ENCODE measurements at places on chromosomes 5 and 9.
A peak's percentile ranks its signal among the peaks of the same experiment; 100 is the strongest.

GRCh38 chr5:143066556-143067281 is 296.5 kb downstream of the ARHGAP26 start:
- DNase-seq, result no peak

DNA sequence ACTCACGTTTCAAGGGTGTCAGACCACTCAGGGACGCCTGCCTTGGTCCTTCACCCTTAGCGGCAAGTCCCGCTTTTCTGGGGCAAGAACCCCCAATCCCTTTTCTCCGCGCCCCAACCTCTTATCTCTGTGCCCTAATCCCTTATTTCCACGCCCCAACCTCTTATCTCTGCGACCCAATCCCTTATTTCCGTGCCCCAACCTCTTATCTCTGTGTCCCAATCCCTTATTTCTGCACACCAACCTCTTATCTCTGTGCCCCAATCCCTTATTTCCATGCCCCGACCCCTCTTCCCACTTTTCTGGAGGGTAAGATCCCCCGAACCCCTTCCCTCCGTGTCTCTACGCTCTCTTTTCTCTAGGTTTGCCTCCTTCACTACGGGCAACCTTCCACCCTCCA is 139.4 kb downstream of the DAB2IP start:
- no peak for DNase-seq

DNA sequence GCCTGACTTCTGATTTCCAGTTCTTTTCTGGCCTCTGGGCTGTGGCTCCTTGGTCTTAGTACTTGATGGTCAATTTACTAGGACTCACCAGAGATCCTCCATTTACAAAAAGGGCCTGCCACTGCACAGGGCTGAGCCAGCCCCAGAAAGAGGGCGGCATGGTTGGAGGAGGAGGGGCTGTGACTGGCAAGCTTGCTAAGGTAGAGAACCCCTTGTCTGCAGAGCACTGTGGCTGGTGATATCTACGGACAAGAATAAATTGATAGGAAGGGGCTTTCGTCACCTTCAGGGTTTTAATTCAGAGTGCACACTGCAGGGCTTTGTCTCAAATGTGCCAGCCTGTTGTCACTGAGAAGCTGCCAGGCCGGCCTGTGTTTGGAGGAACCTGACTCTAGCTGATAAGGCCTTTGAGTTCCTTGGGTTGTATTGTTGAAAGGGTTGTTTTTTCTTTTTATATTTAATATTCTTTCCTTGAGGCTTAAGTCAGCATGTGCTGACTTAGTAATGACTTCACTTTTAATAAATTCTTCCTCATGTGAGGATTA is 15.1 kb downstream of the SLC22A5 start:
- DNase-seq, result no peak

DNA sequence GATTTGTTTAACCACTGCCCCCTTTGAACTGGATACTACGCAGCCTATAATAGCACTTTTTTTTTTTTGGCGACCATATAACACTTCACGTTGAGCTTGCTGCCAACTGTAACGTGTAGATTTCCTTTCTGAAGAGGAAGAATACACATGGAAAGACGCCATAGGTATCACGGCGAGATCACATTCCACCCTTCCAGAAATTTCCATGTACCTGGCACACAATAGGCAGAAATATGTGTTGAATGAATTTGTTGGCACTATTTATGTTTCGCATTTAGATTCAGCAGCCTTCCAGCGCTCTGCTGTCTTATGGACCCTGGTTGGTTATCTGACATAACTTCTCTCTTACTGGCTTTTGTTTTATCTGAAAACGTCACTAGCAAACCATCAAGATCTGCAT is 250.3 kb downstream of the SLIT3 start:
- DNase-seq, result no peak

- DNase-seq, result no peak
These were observed 2.9 kb downstream of the PBX3 start for GRCh38 chr9:125749951-125750626.

GRCh38 chr5:34844106-34844505 is 5.1 kb downstream of the TTC23L start:
- no peak for DNase-seq

GRCh38 chr5:1168796-1169195 is 32.6 kb upstream of the SLC6A19 start:
- DNase-seq, result no peak

DNA sequence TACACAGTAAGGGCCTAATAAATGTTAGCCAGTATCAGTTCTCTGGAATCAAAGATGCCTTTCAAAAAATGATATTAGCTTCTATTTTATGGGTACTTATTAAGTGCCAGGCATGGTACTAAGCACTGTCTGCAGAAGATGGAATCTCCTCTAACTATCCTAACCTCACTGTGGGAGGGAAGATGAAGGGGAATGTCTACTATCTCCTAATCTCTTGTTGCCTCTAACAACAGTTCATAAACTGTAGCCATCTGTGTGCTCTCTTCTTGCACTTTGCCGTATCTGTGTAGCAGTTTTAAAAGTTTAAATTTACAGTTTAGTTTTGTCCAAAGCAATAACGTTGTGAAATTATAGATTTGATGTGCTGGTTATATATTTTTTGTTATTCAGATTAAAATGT is 99.6 kb upstream of the CCDC112 start:
- DNase-seq, result no peak

DNA sequence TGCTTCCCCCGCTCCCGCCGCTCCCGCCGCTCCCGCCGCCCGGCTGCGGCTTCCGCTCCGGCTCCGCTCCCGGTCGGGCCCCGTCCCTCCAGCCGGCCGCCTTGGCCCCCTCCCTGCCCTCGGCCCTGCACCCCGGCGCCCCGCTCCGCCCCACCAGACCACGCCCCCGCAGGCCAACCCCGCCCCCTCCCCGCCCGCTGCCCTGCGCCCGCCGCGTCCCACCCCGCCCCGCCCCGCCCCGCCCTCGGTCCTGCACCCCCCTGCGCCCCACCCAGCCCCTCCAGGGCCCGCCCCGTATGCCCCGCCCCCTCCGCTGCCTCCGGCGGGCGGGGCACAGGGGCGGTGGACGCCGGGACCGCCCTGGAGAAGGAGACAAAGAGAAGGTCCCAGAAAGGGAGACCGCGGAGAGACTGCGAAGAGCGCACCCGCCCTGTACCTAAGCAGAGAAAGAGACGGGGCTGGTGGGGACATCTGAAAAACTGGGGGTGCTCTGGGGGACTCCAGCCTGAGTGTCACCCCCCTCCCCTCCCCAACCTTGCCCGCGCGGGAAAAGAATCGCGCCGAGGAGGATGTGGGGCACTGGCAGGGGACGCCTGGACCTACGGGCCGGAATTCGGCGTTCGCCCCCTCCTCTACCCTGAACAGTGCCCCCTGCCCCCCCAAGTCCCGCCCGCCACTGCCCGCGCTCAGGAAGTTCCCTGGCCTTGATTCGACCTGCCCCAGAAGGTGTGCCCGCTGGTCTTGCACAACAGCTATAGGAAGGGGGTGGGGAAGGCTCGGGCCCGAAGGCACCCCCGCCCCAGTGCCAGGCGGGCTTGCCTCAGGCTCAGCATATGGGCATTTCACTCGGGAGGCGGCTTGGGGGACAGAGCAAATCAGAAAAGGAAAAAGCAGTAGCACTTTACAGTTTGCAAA is 42.8 kb upstream of the STXBP1 start:
- peak; percentile 72 for DNase-seq

- DNase-seq, result no peak
These were observed 198.8 kb upstream of the EFNA5 start for GRCh38 chr5:107869438-107870115.

- no peak for DNase-seq
These were observed 97.6 kb downstream of the GALNT10 start for GRCh38 chr5:154288145-154288544.

DNA sequence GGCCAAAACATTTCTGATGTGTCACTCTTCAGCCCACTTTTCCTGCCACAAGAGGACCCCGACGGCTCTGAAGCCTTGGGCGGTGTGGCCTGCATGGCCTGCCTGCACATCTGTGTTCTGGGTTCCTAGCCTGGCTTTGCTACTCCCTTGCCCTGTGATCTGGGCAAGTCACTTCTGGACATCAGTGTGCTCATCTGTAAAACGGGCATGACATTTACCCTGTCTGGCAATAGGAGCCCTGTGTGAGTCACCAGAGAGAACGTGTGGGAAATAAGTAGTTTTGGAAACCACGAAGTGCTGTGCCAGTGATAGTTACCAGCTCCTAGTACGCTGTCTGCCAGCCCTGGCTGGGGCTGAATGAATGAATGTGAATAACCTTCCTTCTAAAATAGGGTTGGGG is 90.8 kb downstream of the MACROH2A1 start:
- no peak for DNase-seq

DNA sequence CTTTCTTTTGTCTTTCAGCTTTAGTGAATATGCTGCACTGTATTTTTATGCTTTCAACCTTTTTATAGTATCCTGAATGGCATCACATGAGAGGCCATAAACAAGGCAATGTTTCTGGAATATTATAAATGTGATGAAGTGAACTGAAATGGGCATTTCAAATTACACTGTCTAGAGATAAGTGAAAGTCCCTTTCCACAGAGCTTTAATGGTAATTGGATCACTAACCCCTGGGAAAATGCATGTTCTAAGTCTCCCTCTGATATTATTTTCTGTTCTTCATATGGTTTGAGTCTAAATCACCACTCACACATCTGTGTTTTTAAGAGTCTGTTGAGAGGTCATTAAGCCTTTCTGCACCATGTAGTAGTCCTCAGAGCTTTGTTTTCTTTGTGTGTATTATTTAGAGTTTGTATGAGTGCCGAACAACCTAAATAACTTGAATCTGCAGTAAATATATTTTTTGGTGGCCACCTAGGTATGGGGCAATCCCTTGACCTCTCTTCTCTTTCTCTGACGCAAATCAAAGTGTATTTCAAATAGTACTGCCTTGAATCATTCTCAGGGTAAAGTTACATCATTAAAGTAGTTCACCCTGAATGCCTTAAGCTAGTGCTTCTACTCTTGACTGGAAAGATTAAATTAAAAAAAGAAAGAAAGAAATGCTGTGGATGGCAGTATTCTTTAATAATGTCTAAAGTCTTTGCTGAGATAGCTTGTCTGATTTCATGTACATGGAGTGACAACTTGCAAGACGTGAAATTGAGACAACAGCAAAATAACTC is 1931.0 kb upstream of the CDH6 start:
- no peak for DNase-seq

GRCh38 chr5:140827704-140828361 is at the start of gene PCDHA6:
Gene PCDHA6, plus strand, starts transcription at chr5:140827960. Its CDS starts 132 bp downstream, at chr5:140828092.
- no peak for DNase-seq

DNA sequence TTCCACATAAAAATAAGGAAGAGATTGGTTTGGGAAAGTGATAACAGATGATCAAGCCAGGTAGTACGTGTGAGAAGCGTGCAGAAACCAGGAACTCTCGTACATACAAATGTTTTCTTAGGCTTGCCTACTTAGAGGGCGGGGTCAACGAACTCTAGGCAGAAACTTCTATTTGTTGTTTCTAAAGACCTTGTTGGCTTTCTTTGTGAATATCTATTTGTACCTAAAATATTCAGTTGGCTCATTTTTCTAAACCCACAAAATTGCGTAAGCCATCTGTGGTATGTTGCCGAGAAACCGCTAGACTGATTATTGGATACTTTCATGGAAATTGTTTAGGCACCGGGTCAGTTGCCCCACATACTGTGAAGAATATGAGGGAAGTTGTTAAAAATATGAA is 458.5 kb downstream of the MAT2B start:
- DNase-seq, result no peak

- DNase-seq, result no peak
These were observed 161.6 kb downstream of the KCTD16 start for GRCh38 chr5:144332265-144332664.

DNA sequence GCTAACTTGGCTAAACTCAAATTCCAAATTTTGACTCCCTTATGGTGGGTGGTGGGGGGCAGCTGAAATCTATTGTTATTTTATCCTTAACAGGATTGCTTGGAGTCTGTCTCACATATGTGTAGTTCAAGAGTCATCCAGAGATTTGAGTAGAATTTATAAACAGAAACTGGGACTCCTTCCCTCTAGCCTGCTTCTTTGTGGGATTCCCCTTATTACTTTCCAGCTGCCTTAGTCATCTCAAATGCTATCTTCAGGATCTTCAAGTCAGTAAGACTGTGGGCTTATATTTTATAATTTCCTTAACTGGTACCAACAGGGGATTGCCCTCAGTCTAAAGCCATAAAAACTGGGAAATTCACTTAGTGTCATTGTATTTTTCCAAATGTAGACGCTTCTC is 55.5 kb downstream of the NNT start:
- no peak for DNase-seq

- no peak for DNase-seq
These were observed 33.7 kb downstream of the PCDH1 start for GRCh38 chr5:141844414-141845097.

DNA sequence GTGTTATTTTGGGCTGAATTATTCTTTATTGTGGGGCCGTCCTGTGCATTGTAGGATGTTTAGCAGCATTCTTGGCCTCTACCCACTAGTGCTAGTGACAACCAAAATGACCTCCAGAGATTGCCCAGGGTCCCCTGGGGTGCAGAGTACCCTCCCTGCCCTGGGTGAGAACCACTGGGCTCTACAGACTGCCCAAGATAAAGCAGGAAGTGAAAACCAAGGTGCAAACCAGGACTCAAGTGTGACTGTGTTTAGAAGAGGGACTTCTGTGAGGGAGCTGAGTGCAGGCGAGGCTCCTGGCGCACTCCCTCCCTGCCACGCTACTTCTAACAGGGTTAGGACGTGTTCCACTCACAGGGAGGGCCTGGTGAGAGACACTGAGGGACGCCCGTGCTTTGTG is 41.6 kb downstream of the USP20 start:
- DNase-seq, result no peak

DNA sequence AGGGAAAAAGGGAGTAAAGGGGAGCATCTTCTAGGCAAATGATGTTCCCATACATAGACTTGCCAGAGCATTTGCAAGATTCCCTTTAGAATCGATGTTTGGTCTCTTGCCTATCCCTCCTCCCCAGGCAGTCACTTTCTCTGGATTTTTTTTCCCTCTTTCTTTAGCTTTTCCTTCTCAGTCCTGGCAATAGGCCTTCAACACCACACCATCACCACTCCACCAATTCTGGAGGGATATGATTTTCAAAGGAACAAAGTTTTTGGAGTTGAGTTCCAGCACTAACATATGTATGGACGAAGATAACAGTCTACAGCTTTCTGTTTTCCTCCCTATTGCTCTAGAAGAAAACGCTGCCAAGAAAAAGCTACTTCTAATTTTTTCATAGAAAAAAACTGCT is 377.4 kb downstream of the PDE4D start:
- no peak for DNase-seq

DNA sequence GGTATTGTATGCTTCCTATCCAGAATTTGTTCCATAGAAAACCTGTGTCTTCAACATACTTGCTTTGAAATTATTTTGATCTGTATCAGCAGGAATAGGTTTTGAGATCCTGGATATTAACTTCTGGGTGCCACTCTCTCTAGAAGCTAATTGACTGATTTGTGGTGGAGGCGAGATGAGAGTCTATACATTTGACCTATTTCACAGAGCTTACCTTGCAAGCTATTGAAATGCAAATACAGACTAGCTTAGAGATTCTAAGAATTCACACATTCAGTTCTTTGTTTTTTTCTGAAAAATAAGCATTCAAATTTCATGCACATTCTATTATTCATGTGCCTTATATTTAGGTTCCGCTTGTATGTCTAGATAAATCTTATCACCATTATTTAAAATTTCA is 246.3 kb downstream of the MAST4 start:
- DNase-seq, result no peak

- no peak for DNase-seq
These were observed 30.0 kb downstream of the FABP6 start for GRCh38 chr5:160259341-160259740.

- DNase-seq, result no peak
These were observed 349.2 kb upstream of the MEF2C start for GRCh38 chr5:89232139-89232603.

- DNase-seq, result no peak
These were observed 1.2 kb downstream of the FGF18 start for GRCh38 chr5:171420431-171421241.
